Heart left ventricle (tissue), 16 donors: ENCODE measurements at places on chromosomes 3 and 15.

DNA sequence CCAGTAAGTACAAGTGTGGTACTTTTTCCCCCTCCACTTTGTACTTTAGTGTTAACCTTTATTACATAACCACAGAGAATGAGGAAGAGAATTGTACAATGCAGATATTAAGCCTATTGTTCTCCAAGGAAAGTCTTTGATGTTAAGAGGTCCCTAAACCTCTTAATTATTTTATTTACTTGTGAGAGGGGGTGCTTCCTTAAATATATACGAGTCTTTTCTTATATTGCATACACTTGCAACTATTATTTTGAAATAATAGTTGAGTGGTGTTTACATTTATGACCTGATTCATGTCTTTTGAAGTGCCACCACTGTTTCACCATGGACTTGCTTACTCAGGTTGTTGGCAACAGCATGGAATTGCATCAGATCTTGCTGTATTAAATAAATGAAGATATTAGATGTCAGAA lies 10.1 kb downstream of the USP3 start:
- no peak for DNase-seq

DNA sequence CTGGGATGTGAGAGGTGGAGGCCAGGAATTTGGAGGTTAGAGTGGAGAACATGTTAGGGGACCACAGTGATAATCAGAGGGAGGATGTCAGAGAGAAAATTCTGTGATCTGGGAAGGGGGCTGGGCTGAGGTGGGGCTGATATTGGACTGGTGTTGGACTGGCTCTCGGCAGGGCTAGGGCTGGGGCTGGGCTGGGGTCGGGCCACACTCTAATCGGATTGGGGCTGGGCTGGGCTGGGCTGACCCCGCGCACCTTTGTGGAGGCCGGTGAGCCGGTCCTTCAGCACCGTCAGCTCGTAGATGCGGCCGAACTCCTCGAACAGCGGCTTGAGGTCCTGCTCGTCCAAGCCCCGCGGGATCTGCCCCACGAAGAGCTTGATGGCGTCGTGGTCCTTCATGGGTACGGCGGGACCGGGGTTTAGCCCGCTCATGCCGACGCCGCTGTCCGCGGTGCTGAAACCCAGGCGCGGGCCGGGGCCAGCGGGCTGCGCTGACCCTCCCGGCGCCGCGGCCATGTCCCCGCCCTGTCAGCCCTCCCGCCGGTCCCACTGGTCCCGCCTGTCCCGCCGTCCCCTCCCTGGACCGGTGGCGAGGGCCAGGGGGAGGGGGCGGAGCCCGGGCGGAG lies 485 bp downstream of the CELF6 start:
- peak; percentile 68 for DNase-seq

GRCh38 chr3:38368238-38368637 lies 21.7 kb downstream of the XYLB start:
- no peak for DNase-seq

DNA sequence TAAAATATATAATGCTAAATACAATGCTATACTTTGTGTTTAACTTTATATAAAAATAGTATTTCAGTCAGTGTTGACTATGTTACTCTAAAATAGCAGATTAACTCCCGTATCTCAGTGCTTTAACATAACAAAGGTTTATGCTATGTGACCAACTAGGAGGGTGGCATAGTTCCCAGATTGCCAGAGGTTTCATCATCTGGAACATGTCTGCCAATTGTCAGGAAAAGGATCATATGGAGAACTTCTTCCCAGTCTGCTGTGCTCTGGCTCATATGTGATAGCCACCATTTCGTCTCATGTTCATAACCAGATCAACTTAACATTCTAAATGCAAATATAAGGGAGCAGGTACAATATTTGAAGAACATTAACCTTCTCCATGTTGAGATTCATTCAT lies 720.2 kb downstream of the MCTP2 start:
- DNase-seq = no peak

DNA sequence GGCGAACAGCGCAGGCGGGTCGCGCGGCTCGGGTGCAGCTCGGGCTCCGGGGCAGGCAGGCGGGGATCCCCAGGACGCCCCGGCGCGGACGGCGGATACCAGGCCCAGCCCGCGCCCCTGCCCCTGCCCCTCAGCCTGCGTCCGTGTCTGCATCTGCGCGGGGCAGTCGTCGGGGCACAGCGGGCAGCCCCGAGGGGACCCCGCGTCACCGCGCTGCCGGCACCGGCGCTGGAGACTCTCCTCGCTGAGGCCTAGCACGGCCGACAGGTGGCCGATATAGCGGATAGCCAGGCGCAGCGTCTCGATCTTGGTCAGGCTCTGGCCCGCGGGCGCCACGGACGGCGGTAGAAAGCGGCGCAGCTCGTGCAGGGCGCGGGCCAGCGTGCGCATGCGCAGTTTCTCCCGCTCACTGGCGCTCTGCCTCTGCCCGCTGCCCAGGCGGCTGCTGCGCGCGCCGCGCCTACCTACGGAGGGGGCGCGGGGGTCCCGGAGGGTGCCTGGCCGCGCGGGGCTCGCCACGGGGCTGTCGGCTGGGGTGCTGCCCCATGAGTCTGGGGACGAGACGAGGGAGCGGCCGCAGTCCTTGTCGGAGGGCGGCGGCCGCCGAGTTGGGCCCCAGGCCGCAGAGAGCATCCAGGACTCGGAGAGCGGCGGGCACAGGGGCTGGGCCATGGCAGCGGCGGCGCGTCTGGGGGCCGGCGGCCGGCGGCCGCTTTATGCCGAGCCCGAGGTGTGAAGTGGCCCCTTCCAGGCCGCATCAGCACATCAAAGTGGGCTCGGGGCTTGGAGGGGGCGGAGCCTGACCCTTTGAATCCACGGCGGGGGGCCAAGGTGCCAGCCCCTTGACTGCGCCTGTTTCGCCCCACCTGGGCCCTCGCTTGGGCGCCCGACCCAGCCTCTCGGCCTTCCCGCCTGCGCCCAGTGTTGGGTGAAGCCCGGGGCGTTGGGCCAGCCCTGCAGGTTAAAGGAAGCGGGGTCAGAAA lies at the start of gene MESP1:
Gene MESP1 (minus strand): TSS at position 690 of the 983 bp plus-strand sequence. CDS start 18 bp downstream, at position 672.
- DNase-seq = peak; percentile 96

- peak; percentile 46 for DNase-seq
Observed at GRCh38 chr15:76196269-76197231, 114.7 kb downstream of the ETFA start.

DNA sequence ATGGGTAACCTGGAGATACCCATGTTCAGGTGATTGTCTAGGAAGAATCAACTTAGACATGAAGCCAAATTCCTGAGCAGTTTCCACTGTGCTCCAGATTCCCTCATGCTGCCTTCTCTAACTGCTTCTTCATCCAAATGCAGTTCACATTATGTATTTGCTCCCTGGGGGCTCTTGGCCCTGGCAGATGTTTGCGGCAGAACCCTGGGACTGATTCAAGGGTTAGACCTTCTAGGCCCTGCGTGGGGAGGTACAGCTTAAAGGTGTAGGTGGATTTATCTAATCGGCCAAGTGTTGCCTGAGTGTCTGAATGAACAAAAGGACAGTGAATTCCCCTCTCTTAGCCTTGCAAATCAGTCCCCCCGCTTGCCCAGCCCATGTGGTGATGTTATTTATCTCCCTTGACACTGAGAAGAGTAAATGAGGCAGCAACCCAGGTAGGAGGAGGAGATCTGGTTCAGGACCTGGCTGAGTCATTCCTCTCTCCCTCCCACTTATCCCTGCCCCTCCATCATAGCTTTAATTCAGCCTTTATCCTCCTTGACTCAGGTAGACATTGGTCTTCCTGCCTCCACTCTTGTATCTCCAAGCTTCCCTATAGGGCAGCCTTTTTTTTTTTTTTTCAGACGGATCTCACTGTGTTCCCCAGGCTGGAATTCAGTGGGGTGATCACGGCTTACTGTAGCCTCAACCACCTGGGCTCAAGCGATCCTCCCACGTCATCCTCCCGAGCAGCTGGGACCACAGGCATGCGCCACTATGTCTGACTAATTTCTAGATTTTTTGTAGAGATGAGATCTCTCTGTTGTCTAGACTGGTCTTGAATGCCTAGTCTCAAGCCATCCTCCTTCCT lies 54.8 kb downstream of the MAGEF1 start:
- DNase-seq = no peak

DNA sequence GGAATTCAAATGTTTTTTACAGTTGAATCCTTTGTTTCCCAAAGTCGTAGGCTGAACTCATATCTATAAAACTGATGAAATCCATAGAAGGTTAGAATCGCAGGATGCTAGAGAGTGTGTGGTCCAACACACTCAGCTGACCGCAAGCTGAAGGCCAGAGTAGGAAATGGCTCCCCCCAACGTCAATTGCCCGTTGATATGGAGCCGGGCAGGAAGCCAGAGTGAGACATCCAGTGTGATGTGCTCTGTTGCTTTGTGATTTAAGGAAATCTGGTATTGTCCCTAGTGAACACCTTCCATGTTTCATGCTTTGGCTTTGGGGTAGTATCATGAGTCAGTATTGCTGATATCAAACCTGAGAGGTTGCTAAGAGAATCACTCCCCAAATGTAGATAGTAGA lies 5.8 kb upstream of the MEX3B start:
- DNase-seq = peak; percentile 43

- no peak for DNase-seq
Observed at GRCh38 chr3:46835054-46835453, 28.2 kb downstream of the MYL3 start.

- no peak for DNase-seq
Observed at GRCh38 chr3:13596426-13597205, 47.7 kb downstream of the FBLN2 start.

GRCh38 chr15:78049691-78050440 lies 27.6 kb downstream of the TBC1D2B start:
- DNase-seq = no peak

GRCh38 chr3:37223576-37223975 lies 49.2 kb upstream of the LRRFIP2 start:
- DNase-seq = no peak

- DNase-seq = peak; percentile 90
Observed at GRCh38 chr15:74956648-74957475, at the start of gene RPP25. RPP25 (minus strand) TSS chr15:74956772; CDS start chr15:74956583, 189 bp downstream.

- DNase-seq = no peak
Observed at GRCh38 chr3:150236316-150237082, 171.6 kb upstream of the TSC22D2 start.

DNA sequence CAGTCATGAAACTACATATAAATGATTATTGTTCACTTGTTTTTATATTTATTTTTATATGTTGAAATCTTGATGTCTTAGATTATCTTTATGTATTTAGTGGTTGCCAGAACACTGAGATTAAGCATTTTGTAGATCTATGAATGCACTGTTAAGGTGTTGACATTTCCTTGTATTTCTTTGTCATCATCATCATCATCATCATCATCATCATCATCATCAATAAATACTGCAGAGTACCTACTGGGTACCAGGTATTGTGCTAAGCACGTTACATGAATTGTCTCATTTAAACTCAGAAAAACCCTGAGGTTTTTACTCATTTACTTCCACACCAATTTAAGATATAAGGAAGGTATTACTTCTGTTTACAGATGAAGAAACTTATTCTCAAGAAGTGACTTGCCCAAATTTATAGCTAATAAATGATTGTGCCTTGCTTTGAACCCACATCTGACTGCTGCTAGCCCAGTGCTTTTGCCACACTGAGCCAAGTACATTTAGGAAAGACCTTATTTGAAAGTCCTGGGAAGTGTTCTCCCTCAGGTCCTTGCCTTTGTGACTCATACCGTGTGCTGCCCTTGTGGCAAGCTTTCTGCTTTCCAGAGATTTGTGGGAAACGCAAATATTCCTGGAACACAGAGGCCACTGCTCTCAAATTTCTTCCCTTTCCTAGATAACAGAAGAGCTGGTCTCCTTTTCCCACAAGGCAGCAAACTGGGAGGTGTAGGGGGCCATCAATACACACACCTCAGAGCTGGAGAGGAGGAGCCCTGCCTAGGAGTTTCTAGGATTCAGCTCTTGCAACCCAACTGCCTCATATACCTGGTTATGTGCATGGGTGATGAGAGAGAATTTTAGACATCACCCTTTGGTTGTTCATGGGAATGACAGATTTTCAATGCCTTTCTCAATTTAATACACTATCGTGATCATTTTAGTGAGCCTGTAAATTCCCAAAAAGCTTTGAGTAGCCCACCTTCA lies 115.4 kb upstream of the C15orf61 start:
- no peak for DNase-seq

- DNase-seq = no peak
Observed at GRCh38 chr3:36696799-36697198, 67.6 kb downstream of the DCLK3 start.

- no peak for DNase-seq
Observed at GRCh38 chr3:52299247-52299878, 11.7 kb downstream of the GLYCTK start.

- DNase-seq = no peak
Observed at GRCh38 chr3:138809500-138810256, 25.1 kb downstream of the PIK3CB start.

DNA sequence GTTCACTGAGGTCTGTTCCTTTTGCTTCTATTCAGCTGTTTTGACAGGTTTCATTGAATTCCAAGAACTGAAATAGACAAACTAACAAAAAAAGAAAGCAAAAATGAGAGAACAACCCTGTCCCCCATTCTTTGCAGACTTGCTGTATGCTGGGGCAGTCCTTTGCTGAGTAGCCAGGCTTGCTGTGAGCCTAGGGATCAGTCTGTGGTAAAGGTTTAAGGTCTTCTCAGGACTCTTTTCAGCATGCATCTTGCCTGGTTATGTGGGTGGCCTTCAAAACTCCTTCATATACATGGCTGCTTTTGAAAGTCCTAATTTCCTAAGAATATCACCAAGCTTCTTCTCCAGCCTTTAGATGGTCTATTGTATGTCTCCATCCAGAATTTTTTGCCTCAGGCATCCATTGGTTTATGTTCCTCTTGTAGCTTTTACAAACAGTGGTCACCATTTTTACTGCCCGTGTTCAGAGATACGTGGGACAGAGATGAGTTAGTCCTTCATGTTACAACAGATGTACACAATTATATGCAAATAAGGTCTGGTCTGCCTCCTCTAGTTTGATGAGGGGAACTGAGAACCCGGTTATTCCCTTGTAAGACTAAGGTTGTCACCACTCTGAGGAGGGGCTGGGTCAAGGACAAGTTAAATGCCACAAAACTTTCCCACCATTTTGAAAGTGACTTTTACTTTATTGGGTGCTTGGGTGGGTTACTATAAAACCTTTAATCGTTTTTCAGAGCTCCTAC lies 41.4 kb downstream of the SACM1L start:
- DNase-seq = no peak

DNA sequence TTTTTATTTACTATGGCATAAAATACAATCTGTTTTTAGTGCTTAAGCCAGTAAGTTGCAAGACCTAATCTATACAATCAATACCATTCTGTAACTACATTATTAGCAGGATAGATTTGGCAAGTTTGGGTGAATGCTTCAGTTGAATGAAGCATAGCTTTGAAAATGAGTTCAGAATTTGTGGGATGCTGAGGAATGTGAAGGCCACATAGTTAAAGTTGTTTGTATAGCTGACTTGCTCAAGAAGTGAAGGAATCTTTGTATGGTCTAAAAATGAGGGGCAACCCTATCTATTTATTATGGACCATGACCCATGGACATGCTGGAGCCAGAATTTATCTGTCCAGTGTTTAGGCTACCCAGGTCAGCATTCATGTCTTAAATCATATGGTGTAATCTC lies 58.5 kb downstream of the CRYBG3 start:
- no peak for DNase-seq
